Stimulated activated CD8-positive, alpha-beta memory T cell treated with anti-CD3 and anti-CD28 coated beads, Interleukin-7, amount 100 ng/mL, for 1 hour (primary cell): ENCODE measurements at places on chromosomes 7 and 10.

GRCh38 chr7:44847920-44848634 lies at the start of gene H2AZ2:
Gene H2AZ2, minus strand, starts transcription at chr7:44848087. Its CDS starts 116 bp downstream, at chr7:44847971.
- peak; percentile 100 for DNase-seq

GRCh38 chr10:58560068-58560467 lies 47.4 kb downstream of the BICC1 start:
- DNase-seq: no peak

- DNase-seq: no peak
Measured at GRCh38 chr10:34348917-34349485, 466.1 kb downstream of the PARD3 start.

- DNase-seq: no peak
Measured at GRCh38 chr10:35268791-35269257, 67.5 kb upstream of the CCNY start.

GRCh38 chr10:113058523-113059370 lies 108.7 kb downstream of the TCF7L2 start:
- no peak for DNase-seq

DNA sequence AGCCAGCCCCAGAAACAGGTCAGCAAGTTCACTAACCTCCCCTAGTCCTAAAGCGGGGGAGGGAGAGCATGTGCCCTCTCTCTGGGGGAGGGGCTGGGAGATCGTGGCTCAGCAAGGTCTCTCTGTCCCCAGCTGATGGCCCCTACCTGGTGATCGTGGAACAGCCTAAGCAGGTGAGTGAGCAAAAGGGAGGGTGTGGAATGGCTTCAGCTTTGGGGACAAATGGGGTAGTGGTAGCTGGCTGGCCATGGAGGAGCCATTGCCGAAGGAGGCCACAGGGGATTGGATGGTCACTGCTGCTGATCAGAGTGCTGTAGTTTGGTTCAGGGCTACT lies 779 bp downstream of the NFKB2 start:
- no peak for DNase-seq

DNA sequence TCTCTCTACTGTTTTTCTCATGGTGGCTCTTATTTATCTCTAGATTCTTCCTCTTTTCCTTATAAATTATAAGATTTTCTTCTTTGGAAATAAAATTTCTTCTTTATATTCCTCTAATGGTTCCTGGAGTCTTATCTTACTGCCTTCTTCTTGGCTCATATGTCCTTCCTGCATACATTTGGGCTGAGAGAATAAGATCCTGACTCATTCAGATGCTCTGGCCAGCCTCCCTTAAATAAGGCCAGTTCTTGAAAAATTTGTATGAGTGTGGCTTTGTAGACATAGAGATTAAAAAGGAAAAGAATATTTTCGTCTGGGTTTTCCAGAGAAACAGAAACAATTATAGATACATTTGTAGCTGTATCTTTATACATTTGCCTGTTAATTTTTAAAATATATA lies 411.3 kb downstream of the KIF20B start:
- no peak for DNase-seq

GRCh38 chr10:28891058-28891713 lies 213.9 kb downstream of the BAMBI start:
- DNase-seq: no peak

DNA sequence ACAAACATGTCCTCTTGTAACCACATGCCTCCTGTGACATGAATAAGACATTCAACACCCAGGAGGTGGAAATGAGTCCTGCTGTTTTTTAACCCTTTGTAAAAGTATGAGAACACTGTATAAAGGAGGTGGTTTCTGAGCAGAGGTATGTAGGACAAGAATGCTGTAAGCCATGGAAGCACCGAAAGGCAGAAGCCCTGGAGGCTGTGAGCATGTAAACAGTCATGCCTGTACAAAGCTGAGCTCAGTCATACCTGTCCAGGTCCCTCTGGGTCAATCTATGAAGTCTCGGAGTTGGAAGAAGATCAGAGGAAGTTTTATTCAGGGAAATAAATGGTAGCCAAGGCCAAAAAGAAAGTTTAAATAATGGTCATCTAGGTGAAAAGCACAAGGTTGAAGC lies 34.7 kb upstream of the XPNPEP1 start:
- no peak for DNase-seq

DNA sequence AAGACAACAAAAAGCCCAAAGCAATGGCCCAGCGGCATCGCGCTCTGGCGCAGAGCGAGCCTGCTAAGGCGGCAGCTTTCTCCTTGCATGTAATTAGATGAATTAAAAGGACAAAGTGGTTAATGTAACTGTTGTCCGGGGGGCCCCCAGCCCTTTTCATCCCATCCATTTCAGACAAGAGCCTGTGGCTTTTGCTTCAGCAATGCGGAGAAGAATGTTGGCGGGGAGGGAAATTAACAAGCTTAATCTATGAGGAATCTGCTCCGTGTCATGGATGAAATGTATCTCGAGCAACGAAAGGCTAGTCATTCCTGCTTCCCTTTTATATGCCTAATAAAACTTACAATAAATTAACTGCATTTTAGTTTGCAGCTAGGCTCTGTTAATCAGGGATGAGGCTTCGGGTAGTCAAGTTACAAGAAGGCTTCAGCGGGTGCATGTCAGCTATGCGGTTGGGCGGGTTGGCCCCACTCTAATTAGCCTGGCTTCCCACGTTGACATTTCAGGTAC lies 203.3 kb downstream of the BUB3 start:
- no peak for DNase-seq

- DNase-seq: no peak
Measured at GRCh38 chr7:2821161-2821841, 22.8 kb downstream of the GNA12 start.

GRCh38 chr7:84107259-84107658 lies 87.3 kb downstream of the SEMA3A start:
- DNase-seq: no peak

DNA sequence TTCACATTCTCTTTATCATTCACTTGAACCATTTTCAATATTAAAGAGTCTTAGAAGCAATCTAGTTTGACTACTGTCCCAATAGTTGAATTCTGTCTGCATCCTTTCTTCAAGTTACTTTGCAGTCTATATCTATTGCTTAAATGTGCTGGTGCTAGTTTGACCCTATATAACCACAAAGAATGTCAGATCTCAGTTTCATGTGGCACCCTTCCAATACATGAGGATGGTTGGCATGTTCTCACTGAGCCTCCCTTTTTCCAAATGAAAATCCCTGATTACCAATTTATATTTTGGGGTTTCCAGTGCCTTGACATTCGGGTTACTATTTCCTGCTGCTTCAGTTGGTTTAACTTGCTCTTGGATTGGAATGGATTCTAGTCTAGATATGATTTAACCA lies 292.7 kb downstream of the EXOC4 start:
- no peak for DNase-seq

- DNase-seq: no peak
Measured at GRCh38 chr10:58851606-58852005, 324.8 kb upstream of the PHYHIPL start.

- DNase-seq: no peak
Measured at GRCh38 chr7:143485500-143485899, 7.8 kb downstream of the TAS2R41 start.

- no peak for DNase-seq
Measured at GRCh38 chr10:61975391-61975932, 74.0 kb downstream of the ARID5B start.

DNA sequence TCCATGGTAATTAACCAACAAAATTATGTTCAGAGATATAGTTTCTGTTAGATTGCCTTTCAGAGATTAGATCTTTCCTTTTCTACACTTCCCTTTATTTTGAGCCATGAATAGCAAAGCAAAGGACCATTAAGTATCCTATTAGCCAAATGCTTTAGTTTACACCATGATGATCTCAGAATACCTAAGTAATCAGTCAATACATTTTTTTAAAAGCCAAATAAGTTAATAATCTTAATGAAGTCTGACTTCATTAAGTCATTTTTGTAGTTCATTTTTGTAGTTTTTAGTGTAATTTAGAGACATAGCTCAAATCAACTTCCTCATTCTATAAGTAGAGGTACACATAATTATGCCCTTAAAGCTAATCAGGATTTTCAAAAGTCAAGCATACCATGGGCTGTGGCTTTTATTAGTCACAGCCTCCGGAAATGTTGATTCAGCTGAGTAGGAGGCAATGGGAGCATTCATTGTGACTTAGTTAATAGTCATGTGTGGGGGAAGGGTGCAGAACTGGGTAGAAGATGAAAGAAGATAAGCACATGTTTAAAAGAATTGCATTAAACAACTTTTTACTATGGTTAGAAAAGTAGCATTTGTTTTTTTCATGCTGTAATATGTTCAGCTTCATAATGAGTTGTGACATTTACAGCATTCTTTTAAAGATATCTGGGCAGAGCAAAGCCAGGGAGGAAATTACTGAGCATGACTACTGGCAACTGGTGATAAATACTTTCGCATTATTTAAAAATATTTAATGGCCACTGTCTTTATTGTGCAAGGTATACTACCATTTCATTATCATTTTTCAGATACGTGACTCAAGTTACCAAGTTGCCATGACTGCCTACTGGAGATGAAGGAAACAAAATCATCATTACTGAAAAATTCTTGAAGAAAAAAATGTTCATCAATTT lies 57.3 kb upstream of the CCDC71L start:
- DNase-seq: peak; percentile 41

DNA sequence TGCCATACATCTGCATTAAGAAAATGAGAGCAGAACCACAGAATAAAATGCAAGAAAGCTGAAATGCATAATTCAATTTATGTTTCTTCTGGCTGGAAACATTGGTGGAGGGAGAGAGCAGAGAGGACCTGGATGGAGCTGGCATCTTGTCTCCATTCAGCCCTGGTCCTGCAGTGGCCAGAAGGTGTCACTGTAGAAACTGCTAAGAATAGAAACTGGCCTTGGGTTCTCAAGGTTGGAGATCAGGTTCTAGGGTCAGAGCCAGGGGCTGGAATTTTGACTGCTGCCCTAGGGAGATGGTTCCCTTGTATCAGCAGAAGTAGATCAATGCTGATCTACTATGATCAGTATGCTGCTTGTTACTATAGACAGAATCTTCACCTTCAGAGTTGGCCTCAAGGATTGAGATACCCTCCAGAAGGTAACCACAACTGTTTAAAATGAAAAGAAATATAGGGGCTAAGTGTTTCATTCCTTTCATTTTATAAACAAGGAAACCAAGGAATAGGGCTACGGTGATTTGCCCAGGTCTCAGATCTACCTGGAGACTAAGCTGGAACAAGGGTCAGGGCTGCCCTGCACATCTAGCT lies 13.1 kb downstream of the TAS2R41 start:
- no peak for DNase-seq

DNA sequence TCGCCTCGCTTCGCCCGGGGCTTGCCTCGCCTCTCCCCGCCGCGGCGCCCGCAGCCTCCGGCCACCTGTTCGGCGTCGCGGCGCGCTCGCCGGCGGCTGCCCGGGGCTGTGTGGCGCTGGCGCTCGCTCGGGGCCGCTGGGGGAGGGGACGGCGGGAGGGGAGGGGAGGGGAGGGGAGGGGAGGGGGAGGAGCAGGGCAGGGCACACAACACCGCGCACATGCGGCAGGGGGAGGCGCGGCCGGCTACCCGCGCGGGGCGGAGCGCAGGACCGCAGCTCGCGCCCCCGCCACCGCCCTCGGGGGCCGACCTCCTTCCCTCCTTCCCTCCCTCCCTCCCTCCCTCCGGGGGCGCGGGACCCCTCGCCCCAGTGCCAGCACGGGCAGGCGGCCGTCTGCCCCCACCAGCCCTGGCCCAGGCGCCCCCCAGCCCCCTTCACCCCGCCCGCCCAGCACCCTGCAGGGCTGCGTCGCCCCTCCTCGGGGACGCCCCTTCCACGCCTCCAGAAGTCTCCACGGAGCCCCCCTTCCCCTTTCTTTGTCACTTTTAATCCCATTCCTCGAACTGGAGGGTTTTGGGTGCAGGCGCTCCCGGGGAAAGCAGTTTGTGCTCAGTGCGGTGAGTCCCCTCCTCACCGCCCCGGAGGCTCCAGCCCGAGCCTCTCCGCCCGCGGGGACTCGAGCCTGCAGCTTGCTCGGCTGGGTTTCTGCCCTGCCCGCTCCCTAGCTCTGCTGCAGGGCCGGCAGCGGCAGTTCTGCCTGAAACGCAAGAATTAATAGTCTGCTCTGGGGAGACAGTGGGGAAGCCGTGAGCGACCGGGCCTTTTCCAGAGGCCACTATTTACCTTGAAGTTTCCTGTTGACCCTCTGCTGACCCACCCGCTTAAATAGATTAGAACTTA lies at the start of gene PARD3:
Gene PARD3 (minus strand): TSS at position 112 of the 900 bp plus-strand sequence. CDS start 301 bp downstream, outside the sequence.
- no peak for DNase-seq

GRCh38 chr10:47425813-47426419 lies 41.8 kb upstream of the ZNF488 start:
- no peak for DNase-seq

DNA sequence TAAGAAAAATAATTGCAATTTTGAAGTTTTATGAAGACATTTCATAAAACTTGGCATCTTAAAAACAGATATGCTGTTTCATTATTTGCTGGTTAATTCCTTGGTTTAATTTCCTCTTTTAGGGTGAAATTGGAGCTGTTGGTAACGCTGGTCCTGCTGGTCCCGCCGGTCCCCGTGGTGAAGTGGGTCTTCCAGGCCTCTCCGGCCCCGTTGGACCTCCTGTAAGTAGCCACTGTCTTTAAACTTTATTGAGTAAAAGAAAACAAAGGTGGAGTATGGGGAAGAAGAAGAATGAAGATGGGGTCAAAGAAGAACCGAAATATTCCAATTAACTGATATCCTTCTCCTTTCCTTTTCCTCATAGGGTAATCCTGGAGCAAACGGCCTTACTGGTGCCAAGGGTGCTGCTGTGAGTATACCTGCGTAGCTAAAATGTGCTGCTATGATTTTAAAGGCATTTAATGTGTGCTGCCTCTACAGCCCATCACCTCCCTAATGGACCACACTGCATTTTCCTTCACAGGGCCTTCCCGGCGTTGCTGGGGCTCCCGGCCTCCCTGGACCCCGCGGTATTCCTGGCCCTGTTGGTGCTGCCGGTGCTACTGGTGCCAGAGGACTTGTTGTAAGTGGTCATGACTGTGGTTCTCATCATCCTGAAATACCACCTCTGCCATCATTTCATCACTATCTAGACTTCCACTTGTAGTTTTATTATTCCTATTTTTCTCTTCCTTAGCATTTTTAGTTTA lies 14.7 kb downstream of the COL1A2 start:
- no peak for DNase-seq

DNA sequence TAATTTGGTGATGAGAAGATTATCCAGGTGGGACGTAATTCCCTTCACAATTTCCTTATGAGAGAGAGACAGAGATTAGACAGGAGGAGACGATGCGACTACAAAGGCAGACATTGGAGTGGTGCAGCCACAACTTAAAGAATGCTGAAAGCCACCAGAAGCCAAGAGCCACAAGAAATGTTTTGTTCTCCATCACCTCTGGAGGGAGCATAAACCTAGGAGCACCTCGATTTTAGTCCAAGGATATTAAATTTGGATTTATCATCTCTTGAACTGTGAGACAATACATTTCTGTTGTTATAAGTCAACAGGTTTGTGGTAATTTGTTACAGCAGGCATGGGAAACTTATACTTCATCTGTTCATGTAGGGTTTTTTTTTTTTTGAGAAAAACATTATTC lies 418.9 kb downstream of the DGKB start:
- DNase-seq: no peak

- no peak for DNase-seq
Measured at GRCh38 chr10:96417441-96417840, 58.6 kb upstream of the OPALIN start.

- DNase-seq: no peak
Measured at GRCh38 chr7:16446508-16446907, 19.0 kb downstream of the SOSTDC1 start.
